G401 (cell line): ENCODE measurements at places on chromosomes 11 and 22. TPM values are rescaled to one million over a fixed set of nuclear protein-coding genes. Genes with fewer than 3 reads are reported as not detected.

DNA sequence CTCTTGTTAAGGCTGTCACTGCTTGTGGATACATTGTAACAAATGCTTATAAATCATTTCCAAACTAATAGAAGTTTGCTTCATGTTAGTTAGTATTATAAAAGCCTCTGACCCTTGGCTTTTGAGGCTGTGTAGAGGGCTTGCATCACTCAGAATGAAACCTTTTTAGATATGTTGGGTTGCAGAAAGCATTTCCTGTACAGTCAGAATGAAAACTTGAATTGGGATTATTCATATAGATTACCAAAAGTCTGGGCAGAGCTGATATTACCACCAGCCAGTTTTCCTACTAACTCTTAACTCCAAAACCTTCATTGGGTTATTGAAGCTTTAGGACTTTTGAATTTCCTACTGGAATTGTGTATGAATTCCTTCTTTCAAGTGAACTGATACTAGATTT, 12.0 kb downstream of the KMT2A start:
- no peak for DNase-seq

GRCh38 chr11:69705351-69705811, 1.6 kb upstream of the FGF19 start:
- no peak for DNase-seq

- no peak for DNase-seq
Observed at GRCh38 chr22:43262990-43263644, 76.2 kb upstream of the TTLL12 start.

DNA sequence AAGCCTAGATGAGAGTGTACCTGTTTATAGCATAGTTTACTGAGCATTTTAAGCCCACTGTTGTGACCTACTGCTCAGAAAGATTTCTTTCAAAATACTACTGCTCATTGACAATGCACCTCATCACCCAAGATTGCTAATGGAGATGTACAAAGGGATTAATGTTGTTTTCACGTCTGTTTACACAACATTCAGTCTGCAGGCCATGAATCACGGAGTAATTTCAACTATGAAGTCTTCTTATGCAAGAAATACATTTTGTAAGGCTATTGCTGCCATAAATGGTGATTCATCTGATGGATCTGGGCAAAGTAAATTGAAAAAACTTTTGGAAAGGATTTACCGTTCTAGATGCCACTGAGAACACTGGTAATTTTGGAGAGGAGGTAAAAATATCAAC, 112.9 kb downstream of the KIF18A start:
- DNase-seq = no peak

DNA sequence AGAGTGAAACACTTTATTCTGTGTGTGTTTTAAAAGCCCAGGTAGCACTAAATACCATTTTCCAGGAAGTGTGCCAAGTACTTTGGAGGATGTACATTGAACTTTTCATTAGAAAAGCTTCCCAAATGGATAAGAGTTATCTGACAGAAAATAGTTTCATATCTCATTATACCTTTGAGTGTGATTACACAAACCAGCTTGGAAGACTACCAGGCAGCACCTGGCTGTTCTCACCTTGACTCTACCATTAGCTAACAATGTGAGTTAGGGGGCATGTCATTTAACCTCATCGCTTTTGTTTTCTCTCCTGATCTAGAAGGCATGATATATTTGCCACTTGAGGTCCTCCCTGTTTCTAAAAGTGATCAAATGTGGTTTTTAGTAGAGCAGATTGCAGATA, 50.2 kb downstream of the GRM5 start:
- DNase-seq = no peak

DNA sequence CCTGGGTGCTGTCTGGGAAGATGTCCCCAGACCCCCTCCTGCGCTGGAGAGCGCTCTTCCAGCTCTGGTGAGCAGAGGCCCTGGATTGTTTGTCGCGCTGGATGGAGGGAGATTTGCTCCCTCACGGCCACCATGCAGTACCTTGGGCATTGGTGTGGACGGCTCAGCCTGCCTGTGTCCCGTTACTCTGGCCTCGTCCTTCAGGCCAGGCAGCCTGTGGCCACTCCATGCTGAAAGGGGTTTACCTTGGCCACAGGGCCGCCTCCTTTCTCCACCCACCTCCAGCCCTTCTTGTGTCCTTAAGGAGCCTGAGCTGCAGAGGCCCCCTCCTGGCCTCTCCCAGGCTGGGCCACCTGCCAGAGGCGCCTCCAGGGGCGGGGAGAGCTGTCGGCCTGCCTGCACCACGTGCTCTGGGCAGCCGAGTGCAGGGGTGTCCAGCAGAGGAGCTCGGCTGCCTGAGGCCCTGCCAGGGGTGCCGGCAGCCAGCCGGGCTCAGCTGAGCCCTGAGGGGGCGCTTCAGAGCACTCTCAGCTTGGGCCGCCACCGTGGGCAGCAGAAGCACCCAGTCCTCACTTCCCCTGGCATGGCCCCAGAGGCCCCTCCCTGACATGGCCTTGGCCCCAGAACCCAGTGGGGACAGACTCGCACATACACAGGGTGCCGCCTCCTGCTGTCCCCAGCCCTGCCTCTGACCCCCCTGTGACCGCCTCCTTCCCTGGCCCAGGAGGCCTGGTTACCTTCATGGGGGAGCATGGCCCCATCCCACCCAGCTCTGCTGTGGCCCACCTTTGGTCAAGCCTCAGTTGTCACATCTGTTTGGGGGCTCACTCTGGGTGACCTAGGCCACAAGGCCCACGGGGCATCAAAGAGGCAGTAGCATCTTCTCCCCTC, 3.4 kb downstream of the CCND1 start:
- no peak for DNase-seq

DNA sequence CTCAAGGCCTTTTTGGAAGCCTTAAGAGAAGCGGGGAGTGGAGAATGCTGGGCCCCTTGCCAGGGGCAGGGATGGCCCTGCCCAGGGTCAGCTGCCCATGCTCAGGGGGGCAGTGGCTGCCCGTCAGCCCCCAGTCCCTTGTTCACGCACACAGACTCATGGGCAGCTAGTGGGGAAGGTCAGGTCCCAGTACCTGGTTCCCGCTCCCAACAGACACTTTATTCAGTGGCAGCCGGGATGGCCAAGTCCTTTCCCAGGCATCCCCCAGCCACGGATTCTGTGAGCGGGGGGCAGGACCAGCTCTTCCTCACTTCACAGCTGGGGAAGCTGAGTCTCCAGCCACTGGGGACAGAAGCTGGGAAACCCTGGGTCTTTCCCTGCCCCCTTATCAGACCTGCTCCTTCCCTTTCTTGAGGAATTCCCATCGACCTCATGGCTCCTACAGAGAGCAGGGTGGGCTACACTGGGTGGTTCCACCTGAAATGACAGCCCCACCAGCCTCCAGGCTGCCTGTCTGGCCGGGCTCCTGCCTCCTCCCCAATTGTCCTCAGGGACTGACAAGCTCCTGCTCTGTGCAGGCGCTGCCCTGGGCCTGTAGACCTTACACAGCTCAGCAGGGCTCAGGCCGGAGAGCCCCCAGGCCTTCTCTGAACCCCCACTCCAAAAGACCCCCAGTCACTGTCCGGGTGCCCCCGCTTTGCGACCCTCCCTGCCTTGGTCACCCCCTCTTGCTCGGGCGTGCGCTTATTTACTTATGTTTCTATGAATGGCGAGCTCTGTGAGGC, 61.0 kb upstream of the FGF3 start:
- no peak for DNase-seq

DNA sequence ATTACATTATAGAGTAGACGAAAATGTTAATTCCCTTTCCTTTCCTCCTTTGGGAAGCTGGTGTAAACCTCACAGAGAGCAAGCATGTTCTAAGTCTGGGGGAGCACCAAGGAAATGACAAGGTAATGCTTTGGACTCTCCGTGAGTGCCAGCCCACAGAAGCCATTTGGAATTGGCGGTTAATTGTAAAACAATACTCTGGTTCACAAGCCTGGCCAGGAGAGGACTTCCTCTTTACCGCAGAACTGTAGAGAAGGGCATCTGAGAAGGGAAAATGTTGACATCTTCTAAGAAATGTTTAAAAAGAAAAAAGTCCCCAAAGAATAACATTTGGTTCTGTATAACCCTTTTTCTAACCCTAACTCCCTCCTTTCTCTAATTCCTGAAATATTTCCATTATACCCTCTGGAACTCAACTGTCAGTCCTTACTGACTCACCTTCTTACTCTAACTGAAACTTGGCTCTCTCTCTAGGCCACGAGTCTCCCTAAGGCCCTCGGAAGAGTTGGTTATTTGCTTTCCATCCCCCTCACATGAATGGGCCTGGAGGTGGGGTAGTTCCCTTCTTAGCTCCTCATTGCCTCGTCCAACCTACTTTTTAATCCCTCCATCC, 379.8 kb downstream of the SOX6 start:
- no peak for DNase-seq

- no peak for DNase-seq
Observed at GRCh38 chr11:57474803-57475115, 14.4 kb downstream of the RTN4RL2 start.

GRCh38 chr11:56396047-56396446, 16.4 kb upstream of the OR5AL1 start:
- DNase-seq = no peak

DNA sequence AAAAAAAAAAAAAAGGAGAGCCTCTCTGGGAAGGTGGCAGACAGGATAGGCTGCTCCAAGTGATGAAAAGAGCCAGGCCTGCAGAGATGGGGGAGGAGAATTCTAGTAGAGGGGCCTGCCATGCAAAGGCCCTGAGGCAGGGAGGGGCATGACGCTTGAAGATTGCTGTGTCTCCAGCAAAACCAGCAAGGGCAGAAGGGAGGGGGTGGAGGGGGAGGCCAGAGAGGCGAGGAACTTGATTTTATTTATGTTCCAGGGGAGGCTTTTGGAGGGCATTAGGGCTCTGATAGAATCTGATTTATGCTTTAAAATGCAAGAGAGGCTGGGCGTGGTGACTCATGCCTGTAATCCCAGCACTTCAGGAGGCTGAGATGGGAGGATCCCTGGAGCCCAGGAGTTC, 16.7 kb upstream of the PACSIN2 start:
- no peak for DNase-seq

GRCh38 chr11:32107647-32108046, 16.8 kb downstream of the RCN1 start:
- no peak for DNase-seq

GRCh38 chr11:93648158-93648557, 13.3 kb upstream of the CEP295 start:
- no peak for DNase-seq

DNA sequence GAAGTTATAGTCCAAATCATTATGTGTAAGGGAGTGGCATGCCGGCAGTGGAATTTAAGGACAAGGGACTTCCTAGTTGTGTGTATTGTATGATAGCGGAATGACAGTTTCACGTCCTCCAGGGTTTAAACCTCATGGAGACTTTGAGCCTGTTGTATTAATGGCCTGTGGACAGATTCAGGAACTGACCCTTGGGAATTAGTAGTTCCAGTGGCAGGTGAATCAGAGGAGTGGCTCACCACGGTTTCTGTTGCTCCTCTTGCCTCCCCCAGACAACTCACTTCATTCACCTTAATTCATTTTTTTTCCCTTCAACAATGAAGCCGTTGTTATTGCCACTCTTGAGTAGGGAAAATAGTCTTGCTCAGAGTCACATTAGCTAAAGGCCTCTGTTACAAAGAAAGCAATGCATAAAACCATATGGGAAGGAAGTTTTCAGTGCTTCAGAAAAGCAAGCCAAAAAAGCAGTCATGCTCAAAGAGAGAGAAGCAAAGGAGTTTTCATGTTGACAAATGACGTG, 22.6 kb downstream of the AMOTL1 start:
- DNase-seq = no peak

DNA sequence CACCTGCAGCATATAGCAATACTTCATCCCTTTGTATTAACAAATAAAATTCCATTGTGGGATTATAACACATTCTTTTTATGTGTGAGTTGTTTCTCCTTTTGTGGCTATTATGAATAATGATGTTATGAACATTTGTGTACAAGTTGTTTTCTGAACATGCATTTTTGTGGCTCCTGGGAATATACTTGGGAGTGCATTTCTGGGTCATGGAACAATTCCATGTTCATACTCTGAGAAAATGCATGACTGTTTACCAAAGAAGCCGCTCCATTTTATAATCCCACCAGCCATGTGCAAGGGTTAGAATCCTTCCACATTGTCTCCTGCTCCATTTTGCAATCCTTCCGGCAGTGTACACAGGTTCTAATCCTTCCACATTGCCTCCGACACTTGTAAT, 713.8 kb downstream of the TBC1D22A start:
- no peak for DNase-seq

DNA sequence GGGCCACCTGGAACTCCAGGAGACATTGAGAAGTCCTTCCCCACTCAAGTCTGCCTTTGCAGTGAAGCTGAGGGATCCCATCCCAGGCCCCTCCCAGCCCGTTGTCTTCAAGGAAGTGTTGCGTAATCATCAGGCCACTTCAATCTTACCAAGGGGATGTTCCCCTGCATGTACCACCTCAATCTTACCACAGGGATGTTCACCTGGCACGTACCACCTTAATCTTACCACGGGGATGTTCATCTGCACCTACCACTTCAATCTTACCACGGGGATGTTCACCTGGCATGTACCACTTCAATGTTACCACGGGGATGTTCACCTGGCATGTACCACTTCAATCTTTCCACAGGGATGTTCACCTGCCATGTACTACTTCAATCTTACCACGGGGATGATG, 108.0 kb upstream of the SYN3 start:
- DNase-seq = no peak

- DNase-seq = no peak
Observed at GRCh38 chr11:70944636-70945035, 307.7 kb downstream of the SHANK2 start.

DNA sequence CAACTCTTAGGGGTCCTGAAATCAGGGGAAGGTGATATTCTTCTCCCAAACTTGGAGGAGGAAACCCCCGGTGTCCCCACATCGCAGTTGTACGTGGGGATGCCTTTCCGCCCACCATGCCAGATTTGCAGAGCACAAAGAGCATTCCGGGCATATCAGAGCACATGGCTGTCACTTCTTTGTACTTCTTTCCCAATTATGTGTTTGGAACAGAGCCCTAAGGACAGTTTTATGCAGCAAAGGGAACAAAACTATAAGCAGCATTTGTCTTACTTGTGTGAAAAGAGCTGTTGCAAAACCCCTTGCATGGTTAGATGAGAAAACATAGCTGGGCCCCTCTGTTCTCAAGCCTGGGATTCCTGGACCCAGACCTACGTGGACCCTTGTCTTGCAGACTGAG, 41.2 kb downstream of the NTM start:
- DNase-seq = no peak

APLNR gene
- total RNA-seq = not detected in 2 replicates

ME3 gene
- total RNA-seq = 28.7 and 35.1 TPM in 2 replicates

DGCR6 gene
- total RNA-seq = 0.98 and 6.4 TPM in 2 replicates

NXPE2 gene
- 0.07 TPM in 1 of 2 replicates, not detected in the other for total RNA-seq

CHST1 gene
- not detected in 2 replicates for total RNA-seq

ISX gene
- not detected in 2 replicates for total RNA-seq

TRIM29 gene
- total RNA-seq = not detected in 2 replicates

JHY gene
- 0.81 TPM in 1 of 2 replicates, not detected in the other for total RNA-seq

VPS26B gene
- total RNA-seq = 46.1 and 56.2 TPM in 2 replicates

JAML gene
- total RNA-seq = not detected in 2 replicates

OR8B12 gene
- total RNA-seq = not detected in 2 replicates

FAT3 gene
- total RNA-seq = under 0.01 TPM in 1 of 2 replicates, not detected in the other

MRGPRX3 gene
- not detected in 2 replicates for total RNA-seq

RIMBP3B gene
- total RNA-seq = 0.25 and 0.34 TPM in 2 replicates

ADSL gene
- 264 and 285 TPM in 2 replicates for total RNA-seq

SIK3 gene
- 6.5 and 8.1 TPM in 2 replicates for total RNA-seq

GLB1L2 gene
- 9.8 and 13.0 TPM in 2 replicates for total RNA-seq

PHOX2A gene
- not detected in 2 replicates for total RNA-seq
